NCI-H1417 treated with DMSO at 0.1 percent for 48 hours (cell line): ENCODE measurements at places on chromosomes 3 and 15.

DNA sequence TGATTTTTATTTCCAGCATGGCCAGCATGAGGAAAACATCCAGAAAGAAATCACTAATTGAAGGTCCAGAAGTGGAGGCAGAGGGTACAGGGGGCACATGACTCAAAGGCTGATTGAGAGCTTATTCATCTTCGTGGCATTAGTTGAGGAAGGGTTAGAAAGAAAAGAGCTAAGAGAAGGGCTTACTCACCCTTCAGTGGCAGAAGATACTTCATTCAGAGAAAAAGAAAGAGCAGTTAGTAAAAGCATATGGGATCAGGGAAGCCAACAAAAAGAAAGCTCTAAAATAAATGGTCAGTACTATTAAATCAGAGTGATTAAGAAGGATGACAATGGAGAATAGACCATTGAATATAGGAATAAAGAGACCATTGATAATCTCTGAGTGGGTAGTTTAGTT lies 25.2 kb downstream of the GAP43 start:
- no peak for DNase-seq

- no peak for DNase-seq
Measured at GRCh38 chr3:47715928-47716327, 65.8 kb downstream of the SMARCC1 start.

DNA sequence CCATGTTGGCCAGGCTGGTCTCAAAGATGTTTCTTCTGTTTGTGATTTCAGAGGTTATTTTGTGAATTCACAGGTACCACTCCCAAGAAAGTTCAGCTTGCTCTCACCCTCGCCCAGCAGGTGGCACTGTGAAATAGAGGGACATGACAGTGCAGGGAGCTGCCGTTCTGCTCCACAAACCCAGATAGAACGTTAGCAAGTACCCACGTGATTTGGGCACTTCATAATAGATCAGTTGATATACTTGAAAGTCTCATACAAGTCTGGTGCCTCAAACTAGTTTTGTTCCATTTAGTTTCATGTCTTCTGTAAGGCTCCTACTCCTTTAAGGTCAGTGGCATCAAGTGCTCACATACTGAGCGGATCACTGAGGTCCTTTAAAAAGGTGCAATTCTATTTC lies 45.5 kb downstream of the FILIP1L start:
- DNase-seq: no peak

GRCh38 chr15:95868970-95869369 lies 461.5 kb upstream of the NR2F2 start:
- DNase-seq: no peak

- no peak for DNase-seq
Measured at GRCh38 chr3:45691842-45692241, 2.6 kb downstream of the SACM1L start.

GRCh38 chr3:72050048-72050632 lies 265.2 kb upstream of the PROK2 start:
- DNase-seq: no peak

- DNase-seq: no peak
Measured at GRCh38 chr15:73781038-73781925, 28.1 kb upstream of the INSYN1 start.

- DNase-seq: no peak
Measured at GRCh38 chr3:133896002-133896761, 500 bp upstream of the RAB6B start.

DNA sequence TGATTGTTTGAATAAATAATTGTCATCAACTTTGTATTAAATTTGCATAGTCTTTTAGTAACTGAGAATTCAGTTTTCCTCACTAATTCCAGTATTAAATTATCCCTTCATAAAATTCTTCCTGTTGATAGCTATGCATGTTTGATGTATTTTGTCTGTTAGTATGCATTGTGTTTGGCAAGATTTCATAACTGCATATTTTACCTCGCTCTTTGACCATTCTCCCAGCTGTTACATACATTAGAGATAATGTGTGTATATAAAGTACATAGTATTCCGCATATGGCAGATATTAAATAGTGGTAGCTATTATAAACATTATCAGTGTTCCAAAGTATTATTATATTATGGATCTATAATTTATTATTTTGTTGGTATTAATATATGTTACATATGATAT lies 10.6 kb upstream of the NFKBIZ start:
- DNase-seq: no peak
